HFFc6 (cell line): ENCODE measurements at places on chromosomes 11 and 22.

- DNase-seq = no peak
Observed at GRCh38 chr11:94111660-94112059, 17.0 kb upstream of the PANX1 start.

GRCh38 chr11:109957000-109957399 lies 136.2 kb upstream of the ZC3H12C start:
- no peak for DNase-seq

DNA sequence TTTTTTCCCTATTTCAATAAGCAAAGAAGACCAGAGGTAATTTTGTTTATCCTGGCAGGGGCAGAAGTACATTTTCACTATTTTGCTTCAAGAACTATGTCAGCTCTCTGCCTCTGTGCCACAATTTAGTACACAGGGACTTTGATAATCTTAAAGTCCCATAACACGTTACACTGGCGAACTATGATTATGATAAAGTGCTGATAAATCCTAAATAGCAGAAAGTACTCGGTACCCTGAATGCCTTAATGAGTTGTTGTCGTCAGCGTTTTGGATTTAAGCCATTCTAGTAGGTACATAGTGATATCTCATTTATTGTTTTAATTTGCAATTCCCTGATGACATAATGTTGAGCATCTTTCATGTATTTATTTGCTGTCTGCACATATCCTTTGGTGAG lies 16.6 kb upstream of the PHOX2A start:
- DNase-seq = no peak

DNA sequence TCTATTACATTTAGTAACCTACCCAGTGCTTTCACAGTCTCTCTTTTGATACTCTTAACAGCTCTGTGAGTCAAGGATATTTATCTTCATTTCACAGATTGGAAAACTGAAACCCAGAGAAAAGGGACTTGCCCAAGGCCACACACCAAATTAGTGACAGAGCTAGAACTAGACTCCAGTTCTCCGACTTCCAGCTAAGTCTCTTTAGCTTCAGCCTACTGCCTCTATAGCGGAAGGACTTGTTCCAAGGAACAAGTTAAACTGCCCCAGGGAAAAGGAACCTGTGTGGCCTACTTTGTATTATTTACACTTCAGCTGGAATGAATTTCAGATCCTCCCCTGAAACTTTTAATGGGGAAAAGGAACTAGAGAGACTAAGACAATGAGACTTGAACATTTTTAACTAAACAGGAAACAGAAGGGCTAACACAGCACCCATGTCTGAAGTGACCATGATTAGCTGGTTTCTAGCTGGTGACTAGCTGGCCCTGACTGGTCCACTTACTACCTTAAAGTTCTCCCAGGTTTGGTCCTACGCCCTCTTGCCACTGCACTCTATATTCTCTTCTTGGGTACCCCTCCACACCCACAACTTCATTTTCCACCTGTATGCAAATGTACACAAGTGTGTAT lies 1.3 kb downstream of the LRRC51 start:
- DNase-seq = no peak

GRCh38 chr11:88544656-88545280 lies 207.2 kb upstream of the CTSC start:
- DNase-seq = no peak

DNA sequence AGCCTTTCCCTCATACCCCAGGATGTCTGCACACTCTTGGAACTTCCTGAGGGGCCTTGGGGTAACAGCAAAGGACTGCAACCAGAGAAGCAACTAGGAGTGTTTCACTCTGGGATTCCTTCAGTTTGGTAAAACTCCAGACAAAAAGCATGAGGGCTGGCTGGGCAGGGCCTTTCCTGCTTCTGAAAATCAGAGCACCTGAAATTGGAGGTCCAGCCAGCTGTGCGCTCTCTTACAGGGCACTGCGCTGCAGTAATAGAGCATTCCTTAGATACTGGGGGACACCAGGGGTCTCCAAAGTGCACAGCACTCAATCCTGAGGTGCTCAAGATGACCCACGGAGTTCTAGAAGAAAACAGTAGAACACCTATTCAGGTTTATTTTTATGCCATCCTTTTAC lies 49.7 kb downstream of the PLEKHA7 start:
- no peak for DNase-seq

DNA sequence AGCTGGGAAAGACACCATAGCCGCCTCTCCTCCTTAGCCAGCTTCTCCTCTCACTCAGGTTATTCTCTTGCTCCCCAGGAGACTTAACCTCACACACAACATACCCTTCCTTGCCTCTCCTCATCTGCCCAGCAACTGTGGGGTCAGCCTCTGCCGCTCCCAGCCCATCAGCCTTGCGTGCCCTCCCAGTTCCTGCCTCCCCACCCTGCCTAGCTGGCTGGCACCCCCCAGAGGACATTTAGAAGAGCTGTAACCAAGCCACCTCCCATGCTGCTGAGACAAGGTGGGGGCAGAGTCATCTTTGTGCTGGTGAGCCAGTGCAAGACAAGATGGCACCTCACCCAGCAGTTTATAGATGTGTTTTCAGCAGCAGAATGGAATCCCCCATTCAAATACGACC lies 38.2 kb downstream of the TOM1 start:
- no peak for DNase-seq

DNA sequence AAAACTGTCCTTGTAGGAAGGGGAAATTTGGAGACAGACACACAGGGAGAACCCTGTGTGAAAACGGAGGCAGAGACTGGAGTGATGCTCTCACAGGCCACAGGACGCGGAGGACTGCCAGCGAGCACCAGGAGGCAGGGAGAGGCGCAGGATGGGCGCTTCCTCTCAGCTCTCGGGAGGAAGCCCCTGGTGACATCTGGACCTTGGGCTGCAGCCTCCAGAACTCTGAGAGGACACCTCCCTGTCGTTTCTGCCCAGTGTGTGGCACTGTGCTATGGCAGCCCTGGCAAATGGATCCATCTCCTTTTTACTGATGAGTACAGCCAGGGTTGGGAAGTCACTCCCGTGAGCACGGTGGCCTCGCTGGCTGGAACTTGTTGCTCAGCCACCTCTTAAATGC lies 73.9 kb downstream of the LRRC32 start:
- DNase-seq = no peak

DNA sequence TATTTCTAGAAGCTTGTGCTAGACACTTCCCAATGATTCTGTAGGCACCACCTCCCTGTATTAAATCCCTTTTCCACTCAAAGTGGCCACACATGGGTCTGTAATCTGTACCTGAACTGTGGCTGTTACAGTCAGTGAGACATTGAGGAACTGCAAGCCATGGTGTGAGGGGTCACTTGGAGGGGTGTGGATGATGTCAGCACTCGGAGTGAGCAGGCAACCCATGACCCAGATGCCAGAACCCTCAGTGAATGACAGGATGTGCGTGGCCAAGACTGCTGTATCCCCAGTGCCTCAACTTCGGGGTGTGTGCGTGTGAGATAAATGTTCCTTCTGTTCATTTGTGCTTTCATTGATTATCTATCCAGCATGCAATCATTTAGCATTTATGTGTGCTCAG lies 14.7 kb upstream of the SHANK3 start:
- DNase-seq = no peak

- DNase-seq = no peak
Observed at GRCh38 chr11:121793291-121793690, 322.7 kb downstream of the BLID start.

- no peak for DNase-seq
Observed at GRCh38 chr11:27626269-27626937, 73.9 kb downstream of the BDNF start.

DNA sequence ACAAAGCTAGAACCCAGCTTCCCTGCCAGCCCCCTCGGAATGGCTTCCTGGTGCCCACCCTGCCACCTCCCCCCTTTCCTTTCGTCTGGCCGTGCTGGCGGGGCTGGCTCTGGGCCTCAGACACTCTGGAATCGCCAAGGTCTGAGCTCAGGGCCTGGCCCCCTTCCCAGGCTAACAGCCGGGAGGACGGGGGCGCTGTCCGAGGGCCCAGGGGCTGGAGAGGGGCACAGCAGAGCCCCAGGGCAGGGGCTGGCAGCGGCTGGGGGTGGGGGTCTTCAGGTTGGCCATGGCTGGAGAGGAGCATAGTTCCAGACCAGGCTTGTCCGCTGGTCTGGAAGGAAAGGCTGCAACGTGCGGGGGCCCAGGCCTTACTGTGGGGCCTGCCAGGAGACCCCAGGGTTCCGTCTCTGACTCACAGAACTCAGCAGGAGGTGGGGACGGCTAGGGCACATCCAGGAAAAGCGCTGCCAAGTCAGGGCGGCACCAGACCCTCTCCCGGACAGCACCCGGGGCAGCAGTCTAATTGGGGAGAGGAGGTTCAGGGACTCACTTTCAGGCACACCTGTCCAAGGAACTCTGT lies 861 bp upstream of the LTBP3 start:
- DNase-seq = no peak

DNA sequence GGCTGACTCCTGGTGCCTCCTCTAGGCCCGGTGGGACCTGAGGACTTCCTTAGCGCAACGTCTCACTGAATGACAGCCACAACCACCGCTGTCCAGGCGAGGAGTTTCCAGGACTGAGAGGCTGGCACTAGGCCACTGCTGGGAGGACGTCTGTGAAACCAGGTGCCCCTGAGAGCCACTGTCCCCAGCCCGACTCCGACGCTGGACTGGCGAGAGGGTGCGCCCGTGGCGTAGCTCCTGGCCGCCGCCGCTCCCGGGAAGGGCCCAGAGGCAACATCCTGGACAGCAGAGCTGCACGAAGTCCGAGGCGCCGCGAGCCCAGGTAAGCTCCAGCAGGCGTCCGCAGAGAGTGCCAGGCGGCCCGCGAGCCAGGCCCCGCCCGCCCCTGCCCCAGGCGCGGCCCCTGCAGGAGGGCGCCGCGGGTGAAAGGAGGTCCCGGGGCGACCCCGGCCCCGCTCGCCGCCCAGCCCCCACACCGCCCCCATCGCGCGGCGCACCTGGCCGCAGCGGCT lies 525 bp downstream of the DGCR2 start:
- DNase-seq = peak; percentile 18

- DNase-seq = no peak
Observed at GRCh38 chr11:6303661-6304060, 16.6 kb downstream of the CAVIN3 start.

DNA sequence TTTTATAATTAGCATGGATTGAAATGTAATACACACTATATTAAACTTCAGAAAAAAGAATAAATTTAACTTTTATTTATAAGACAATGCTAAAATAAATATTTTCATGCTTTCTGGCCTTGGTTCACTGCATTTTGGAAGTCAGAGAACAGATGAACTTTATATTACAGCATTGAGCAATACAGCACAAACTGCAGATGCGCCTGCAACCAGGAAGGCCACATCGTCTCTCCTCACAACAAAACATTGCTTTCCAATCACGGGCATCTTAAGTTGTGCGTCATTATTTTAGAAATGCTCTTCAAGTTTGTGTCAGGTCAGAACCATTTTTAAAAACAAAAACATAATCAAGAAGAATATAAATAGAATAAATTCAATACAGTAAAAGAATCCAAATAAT lies 89.3 kb upstream of the CEP126 start:
- no peak for DNase-seq

GRCh38 chr22:47630741-47631534 lies 868.5 kb downstream of the TBC1D22A start:
- DNase-seq = no peak

DNA sequence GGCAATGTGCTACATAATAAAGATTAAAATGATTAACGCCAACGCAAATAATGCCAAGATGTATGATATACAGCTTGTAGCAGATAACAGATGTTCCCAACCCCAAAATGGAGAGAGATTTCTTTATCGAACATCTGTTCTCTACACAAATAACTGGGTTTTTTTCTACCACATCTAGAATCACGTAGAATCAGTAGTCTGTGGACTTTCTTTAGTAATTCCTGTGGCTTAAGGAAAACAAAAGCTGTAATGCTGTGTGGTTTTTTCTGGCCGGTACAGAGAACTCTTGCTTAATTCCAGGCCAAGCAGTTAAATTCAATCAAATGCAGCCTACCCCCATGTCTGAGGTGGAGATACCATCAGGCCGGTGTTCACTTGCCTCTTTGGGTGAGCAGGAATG lies 303.4 kb downstream of the FAT3 start:
- peak; percentile 3 for DNase-seq

DNA sequence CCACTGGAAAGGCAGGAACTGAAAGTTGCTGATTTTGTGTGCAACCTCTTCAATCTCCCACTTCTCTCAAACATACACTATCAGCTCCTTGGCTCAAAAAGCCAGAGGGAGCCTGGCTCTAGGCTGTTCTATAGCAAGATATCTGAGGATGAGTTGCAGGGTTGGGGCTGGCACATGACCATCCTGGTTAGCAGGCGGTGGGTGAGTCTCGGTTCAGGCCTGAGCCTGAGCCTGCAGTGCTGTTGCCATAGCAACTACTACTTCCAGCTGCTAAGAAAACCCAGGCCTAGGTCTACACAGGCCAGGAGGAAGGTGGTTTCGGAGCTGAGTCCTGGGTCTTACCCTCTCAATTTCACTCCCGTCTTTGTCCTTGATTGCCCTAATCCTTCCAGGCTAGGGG lies 39.0 kb downstream of the CWC15 start:
- DNase-seq = peak; percentile 62

- DNase-seq = peak; percentile 74
Observed at GRCh38 chr22:41697126-41697775, 2.1 kb upstream of the MEI1 start.

GRCh38 chr11:15497366-15497765 lies 382.6 kb downstream of the INSC start:
- no peak for DNase-seq

- DNase-seq = no peak
Observed at GRCh38 chr11:8192896-8193209, 24.0 kb upstream of the RIC3 start.

GRCh38 chr11:36109850-36110606 lies 166.2 kb downstream of the LDLRAD3 start:
- no peak for DNase-seq

DNA sequence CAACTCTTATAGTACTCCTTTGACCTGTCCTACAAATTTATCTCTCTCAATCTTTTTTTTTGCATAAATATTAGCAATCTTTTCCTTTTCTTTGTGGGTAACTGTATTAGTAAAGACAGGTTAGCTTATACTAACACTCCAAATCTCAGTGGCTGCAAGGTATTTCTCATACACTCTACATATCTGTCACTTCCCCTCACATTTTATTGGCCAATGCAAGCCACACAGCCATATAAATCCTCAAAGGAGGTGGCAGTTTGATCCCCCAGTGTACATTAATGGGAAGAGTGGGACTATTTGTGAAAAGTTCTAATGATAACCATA lies 42.6 kb upstream of the EED start:
- DNase-seq = no peak
